ENCODE measurements at places on chromosomes 13 and 19.

- no peak for DNase-seq
These were observed 128.6 kb downstream of the DLEU7 start for GRCh38 chr13:50714891-50715290.

DNA sequence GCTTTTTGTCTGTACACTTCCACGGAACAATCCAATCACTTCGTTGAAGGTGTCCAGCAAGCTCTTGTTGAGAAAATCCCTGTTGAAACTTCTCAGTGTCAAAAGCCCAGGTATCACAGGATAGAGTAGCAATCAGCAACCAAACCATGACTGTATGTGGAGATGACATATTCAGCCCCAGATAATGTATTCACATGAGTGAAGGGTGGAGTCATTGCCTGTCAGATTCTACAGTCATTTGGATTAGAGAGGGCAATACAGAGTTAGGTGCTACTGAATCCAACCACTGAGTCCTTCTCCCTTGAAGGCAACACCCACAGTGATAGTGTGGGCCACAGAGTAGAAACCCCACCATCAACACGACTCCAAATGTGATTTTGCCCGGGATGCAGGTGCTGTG lies 23.3 kb downstream of the ZNF627 start:
- DNase-seq = no peak

GRCh38 chr19:50500753-50501151 lies 10.2 kb downstream of the JOSD2 start:
- DNase-seq = no peak

- no peak for DNase-seq
These were observed 184.9 kb downstream of the PTPRS start for GRCh38 chr19:5155586-5156210.

DNA sequence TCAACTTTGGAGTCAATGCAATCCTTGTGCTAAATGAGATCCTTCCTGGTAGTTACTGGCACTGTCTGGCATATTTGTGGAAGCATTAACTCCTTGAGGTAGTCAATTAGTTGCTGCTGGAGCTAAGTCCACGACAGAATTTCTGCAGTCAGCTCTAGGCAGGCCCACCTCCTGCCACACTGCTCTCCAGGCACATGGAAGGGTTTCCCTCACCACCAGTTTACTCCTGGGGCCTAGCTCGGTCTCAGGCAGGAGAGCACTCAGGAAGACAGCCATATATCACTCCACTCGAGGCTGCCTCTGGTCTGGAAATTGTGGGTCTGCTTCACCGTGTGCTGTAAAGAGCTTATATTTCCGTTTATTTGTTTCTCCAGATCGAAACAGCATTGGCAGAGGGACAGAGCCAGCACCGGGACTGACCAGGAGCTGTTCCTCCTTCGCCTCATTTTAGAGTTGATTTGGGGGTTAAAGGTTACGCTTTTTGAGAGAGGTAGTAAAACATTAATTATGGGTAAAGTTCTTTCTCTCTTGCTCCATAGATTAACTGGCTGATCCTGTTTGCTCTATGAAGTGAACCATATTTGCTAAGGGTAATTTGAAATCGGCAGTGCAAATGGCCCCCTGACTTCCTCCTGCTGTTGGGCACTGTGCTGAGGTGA lies 20.6 kb upstream of the GTF3A start:
- no peak for DNase-seq

- DNase-seq = no peak
These were observed 41.2 kb upstream of the TPM4 start for GRCh38 chr19:16034958-16035560.

- no peak for DNase-seq
These were observed 159.4 kb downstream of the NHLRC3 start for GRCh38 chr13:39197647-39198007.

GRCh38 chr13:40506592-40507446 lies 159.6 kb downstream of the FOXO1 start:
- no peak for DNase-seq

DNA sequence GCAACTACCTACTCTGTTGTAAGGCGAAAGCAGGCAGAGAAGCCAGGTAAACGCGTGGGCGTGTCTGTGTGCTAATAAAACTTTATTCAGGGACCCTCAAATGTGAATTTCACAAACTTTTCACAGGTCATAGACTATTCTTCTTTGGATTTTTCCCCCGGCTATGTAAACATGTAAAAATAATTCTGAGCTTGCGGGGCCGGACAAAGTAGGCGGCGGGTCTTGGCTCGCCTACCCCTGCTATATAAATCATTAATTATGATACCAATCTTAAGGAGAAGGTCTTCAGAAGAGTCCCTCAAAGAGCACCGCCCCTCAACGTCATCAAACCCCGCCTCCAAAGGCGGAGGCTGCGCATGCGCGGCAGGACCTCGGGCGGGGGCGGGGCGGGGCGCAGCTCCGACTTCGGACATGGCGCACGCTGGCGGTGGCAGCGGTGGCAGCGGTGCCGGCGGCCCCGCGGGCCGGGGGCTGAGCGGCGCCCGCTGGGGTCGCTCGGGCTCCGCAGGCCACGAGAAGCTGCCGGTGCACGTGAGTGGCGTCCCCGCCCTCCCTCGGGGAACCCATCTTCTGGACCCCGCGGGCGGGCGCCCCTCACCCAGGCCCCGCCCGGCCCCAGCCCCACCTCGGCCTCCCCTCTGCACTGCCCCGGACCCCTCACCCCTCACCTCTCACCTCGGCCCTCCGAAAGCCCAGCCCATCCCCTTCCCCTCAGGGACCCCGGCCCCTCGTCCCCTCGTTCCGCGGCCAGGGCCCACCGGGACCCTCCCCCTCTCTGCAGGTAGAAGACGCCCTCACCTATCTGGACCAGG lies at the start of gene SIN3B:
Gene SIN3B, plus strand, starts transcription at position 389 of the 812 bp plus-strand sequence. Its CDS starts 23 bp downstream, at position 412.
- DNase-seq = peak; percentile 90

GRCh38 chr19:54478677-54479266 lies 5.7 kb upstream of the CDC42EP5 start:
- DNase-seq = peak; percentile 65

- DNase-seq = peak; percentile 99
These were observed at the start of gene MRPS12 for GRCh38 chr19:38930776-38931520. MRPS12 (plus strand) TSS chr19:38930944; CDS start chr19:38931295, 351 bp downstream.
